DMS53 (cell line): ENCODE measurements at places on chromosomes 7 and 10.
A peak's percentile ranks its signal among the peaks of the same experiment; 100 is the strongest.

GRCh38 chr10:8702181-8702580, 647.7 kb downstream of the GATA3 start:
- DNase-seq, result no peak

DNA sequence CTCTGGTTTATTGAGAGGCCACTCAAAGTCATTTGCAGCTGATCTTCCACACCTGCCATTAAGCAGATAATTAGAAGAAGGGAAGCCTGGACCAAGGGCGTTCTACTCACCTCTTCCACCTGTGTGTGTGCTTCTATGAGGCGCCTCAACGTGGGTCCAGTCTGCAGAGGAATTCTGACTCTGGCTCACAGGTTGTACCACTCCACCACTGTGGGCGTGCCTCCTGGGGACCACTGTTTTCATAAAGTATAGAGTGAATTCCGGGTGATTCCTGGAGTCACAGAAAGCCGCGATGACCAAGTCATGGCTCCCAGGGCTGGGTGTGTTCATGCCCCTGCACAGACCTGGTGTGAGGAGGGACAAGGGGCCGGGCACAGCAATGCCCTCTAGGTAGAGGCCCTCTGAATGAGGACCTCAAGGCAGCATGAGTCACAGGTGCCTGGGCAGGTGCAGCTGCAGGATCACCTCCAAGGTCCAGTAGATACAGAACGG, 408.3 kb upstream of the MGMT start:
- DNase-seq, result no peak

DNA sequence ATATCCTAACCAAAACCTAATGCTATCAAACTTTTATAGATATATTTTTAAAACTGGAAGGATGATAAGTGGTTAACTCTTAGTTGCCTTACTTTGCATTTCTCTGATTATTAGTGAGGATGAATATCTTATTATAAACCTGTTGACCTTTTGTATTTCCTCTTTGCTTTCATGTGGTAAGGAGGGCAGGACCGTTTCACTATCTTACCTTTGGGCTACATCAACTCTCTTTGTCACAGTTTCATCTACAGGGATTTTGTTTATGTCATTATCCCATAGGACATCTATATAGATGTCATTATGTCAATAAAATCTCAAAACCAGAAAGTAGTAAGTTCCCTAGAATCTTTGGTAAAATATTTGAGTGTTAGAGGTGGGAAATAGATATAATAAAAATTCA, 219.3 kb downstream of the THSD7A start:
- DNase-seq, result no peak

DNA sequence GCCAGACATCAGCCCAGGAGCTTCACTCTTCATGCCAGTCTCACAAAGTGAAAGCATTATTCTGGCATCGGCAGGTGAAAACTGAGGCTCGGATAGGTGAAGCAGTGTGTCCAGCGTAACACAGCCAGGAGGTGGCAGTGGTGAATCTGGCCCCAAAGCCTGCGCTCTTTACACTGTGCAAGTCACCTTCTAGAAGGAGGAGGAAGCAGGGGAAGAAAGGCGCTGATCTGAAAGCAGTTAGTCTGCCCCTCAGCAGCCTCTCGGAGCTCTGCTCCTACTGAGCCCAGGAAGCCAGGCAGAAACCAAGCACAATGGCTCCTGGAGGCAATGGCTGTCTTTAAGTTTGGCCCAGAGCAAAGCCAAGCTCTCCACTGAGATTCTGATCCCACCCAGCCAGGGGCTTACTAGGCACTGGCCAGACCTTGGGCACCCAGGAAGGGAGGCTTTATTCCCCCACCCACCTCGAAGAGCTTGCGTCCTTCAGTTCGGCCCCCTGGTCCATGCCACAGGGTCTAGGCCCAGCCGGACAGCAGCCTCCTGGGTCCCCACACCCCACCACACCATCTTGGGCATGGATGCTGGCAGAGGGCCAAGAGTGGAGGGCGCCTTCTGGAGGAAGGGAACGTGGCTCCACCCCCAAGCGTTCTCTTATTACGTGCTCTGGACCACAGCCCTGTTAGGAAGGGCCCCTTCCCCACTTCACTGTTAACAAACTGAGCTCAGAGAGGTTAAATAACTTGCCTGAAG, 104.5 kb downstream of the GRID1 start:
- peak; percentile 67 for DNase-seq

- peak; percentile 59 for DNase-seq
These were observed 3.2 kb downstream of the MAFK start for GRCh38 chr7:1533547-1534329.

DNA sequence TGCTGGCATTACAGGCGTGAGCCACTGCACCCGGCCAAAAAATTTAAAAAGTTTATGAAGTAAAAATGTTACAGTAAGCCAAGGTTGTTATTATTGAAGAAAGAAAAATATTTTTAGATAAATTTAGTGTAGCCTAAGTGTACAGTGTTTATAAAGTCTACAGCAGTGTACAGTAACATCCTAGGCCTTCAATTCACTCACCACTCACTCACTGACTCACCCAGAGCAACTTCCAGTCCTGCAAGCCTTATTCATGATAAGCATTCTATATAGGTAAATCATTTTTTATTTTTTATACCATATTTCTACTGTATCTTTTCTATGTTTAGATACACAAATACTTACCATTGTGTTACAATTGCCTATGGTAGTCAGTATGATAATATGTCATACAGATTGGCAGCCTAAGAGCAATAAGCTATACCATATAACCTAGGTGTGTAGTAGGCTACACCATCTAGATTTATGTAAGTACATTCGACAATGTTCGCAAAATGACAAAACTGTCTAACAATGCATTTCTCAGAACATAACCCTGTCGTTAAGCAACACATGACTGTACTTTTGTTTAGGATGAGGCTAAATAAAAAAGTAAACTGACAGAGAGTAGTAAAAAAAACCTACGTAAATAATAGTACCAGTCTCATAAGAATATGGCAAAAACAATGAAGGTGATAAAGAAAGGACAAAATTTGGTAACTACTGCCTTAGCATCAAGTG, 77.8 kb upstream of the FAM133B start:
- DNase-seq, result no peak

- DNase-seq, result no peak
These were observed 13.3 kb upstream of the CHCHD3 start for GRCh38 chr7:133095119-133095671.
